AG09309 (cell line): ENCODE measurements at places on chromosomes 7 and 10.

DNA sequence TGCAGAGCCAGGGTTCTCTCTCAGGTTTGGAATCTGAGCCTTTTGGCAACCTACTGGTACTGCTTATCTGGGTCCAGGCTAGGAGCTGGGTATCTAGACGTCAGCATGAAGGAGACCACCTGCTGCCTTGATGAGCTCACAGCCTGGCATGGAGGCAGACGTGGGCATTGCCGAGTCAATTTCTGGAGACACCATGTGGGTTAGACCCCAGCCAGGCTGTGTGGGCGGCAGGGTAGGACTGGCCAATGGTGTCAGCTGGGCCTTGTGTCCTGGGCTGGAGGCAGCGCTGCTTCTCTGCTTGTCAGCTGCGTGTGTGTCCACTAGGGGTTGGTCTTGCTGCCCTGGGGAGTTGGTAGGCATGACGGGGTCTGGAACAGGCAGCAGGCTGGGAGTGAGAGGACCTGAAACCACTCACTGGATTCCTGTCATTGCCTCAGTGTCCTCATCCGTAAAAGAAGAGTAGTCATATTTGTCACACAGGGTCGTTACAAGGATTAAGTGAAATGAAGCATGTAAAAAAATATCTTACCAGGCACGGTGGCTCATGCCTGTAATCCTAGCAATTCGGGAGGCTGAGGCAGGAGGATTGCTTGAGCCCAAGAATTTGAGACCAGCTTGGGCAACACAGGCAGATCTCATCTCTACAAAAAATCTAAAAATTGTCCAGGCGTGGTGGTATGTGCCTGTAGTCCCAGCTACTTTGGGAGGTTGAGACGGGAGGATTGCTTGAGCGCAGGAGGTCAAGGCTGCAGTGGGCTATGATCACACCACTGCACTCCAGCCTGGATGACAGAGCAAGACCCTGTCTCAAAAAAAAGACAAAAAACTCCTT lies 31.7 kb upstream of the ANKRD2 start:
- no peak for DNase-seq

DNA sequence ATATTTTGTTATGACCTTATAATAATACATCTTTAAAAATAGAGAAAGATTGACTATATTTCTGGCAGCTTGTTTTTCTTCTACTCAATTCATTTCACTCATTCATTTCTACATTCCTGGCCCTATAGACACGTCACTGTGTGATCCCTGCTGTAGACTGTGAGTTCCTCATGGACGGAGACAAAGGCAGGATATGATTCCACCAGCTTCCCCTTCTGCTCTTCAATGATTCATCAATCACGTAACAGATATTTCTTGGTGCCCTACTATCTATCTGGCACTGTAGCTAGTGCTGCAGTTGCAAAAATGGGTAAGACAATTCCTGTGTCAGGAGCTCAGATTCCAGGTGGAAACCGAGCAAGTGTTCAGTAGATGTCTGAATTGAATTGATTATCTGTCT lies 415.0 kb downstream of the SFMBT2 start:
- no peak for DNase-seq

DNA sequence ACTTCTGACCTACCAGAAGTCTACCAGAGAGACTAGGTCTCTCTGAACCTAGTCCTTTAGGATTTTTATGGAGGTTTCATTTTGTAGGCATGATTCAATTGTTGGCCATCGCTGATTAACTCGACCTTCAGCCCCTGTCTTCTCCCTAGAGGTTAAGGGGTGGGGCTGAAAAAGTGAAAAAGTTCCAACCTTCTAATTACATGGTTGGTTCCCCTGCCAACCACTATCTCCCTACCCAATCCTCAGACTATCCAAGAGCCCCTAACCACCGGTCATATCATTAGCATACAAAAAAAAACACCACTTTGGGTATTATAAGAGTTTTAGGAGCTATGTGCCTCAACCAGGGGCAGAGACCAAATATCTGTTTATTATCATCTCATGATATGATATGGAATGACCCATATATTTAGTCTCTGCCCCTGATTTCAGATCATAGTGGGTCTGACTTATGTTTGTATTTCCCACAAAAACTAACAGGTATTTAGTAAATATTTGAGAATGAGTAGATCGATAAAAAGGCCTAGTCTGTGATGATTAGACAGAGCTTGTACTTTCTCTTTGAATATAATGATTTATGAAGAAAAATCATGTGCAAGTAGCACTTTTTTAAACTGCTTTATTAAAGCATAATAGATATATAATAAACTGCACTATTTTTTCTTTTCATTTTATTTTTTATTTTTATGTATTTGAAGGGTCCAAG lies 35.8 kb downstream of the DNAJC9 start:
- DNase-seq, result no peak

GRCh38 chr7:99371376-99371920 lies 3.1 kb upstream of the ARPC1B start:
- no peak for DNase-seq
